ENCODE measurements at places on chromosomes 3 and 15.
A peak's percentile ranks its signal among the peaks of the same experiment; 100 is the strongest.

DNA sequence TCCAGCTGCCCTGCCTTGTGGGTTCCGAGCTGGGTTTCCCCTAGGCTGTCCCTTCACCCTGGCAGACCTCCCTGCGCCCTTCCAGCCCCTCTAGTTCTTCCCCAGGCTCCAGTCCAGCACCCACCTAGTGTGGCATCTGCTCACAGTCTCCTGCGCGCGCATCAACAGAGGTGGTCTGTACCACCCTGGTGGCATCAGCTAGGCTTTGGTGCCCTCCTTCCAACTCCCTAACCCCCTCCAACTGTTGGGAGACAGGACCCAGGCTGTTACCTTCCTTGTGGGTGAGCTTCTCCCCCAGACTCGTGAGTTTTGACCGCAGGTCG is 8.0 kb downstream of the CALML4 start:
- no peak for DNase-seq

GRCh38 chr15:63251701-63252100 is 25.7 kb upstream of the APH1B start:
- no peak for DNase-seq

- no peak for DNase-seq
These were observed 38.3 kb upstream of the ATOSA start for GRCh38 chr15:52717481-52717880.

DNA sequence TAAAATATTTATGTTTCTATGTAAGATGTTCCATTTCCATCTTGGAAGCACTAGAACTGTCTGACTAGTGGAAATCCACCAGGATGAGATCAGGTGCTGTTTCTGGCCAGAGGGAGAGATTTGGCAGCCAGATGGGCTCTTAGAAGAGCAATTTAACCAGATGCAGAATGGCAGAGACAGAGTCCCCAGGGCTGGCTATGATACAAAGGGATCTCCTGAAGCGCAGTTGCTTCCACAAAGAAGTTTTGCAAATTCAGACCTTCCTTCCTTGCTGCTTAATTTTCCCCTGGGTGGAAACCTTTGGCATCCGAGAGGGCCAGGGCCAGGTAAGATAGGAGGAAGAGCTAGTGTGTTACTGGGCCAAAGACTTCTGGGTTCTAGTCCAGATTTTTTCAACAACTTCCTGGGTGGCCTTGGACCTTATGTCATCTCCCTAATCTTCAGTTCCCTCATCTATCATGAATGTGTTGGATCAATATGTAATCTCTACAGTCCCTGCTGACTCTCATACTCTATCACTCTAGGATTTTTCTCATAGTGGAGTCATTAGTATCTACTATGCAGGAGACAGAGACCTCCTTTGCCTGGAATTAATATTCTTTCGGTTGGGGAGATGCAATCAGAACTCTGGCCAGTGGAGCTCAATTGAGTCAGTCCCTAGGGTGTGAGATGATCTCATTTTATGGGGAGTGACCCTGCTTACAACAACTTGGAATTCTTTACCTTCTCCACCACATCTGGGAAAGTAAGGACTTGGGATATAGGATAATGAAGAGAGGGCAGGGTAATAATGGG is 41.1 kb upstream of the NDUFB4 start:
- no peak for DNase-seq

DNA sequence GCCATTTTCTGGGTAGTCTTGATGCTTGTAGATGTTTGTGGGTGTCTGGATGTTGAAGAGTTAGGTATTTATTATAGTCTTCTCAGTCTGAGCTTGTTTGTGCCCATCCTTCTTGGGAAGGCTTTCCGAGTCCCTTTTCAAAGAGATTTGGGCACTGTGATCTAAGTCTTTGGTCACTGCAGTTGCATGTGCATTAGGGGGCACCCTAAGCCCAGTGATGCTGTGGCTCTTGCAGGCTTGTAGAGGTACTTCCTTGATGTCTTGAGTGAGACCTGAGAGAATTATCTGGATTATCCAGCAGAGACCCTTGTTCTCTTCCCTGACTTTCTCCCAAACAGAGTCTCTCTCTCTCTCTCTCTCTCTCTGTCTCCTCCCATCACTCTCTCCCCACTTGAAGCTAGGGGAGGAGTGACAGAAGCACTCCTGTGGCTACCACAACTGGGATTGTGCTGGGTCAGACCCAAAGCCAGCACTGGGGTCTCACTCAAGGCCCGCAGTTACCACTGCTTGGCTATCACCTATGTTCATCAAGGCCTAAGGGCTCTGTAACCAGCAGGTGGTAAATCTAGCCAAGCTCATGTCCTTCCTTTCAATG is 68.5 kb downstream of the TMCO5A start:
- DNase-seq: no peak

GRCh38 chr3:44962621-44963393 is 13.2 kb downstream of the ZDHHC3 start:
- no peak for DNase-seq

DNA sequence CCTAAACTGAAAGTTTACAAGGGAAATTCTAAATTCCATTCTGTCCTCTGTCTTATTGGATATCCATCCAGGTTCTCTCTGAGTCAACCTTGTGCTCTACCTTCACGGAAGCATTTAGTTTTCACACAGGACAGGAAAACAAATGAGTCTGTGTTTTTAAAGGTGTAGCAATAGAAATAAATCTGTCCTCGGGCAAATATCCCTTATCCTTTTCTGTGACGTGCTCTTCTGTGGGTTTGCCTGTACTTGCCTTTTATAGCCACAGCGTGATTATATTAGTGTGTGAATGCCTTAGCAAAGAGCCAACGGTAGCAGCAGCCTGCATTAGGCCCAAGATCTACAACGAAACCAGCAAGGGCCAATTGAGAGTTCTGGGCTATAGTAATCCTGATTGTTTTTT is 127.2 kb upstream of the PLSCR5 start:
- no peak for DNase-seq

DNA sequence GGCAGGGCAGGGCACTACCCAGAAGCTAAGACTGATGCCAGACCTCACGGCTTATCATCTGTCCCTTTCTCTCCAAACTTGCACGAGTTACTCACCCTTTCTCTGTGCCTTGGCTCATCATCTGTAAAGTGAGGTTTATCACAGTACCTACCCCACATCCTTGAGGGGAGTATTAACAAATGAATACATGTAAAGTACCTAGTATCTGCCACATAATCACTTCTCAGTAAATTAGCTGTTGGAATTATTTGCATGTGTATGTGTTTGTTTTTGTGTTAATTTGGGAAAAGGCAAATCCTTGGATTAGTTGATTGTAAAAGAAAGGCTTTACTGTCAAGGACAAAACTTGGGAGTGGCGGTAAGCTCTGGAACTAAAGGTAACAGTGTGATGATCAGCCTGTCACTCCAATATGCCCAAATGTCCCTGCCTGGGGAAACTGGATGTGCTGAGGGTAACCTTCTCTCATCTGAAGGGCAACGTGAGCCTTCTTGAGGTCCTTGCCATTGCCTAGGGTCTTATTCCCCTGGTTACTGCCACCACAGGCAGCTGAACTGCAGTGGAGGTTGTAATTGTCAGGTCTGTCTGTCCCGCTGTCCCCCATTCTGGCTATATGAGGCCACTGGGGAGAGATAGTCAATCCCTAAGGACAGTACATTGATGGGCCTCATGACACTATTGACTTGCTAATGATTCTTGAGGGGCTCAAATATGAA is 269.4 kb downstream of the CLSTN2 start:
- DNase-seq: no peak

DNA sequence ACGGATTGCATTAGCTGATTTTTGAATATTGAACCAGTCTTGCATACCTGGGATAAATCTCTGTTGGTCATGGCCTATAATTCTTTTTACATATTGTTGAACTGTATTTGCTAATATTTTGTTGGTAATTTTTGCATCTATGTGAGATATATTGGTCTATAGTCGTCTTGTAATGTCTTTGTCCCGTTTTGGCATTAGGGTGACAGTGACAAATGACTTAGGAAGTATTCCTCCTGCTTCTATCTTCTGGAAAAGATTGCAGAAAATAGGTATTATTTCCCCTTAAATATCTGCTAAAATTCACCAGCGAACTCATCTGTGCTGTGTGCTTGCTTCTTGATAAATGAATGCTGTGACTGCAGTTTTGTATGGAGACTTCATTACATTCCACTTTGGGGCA is 23.7 kb downstream of the MUC20 start:
- no peak for DNase-seq

DNA sequence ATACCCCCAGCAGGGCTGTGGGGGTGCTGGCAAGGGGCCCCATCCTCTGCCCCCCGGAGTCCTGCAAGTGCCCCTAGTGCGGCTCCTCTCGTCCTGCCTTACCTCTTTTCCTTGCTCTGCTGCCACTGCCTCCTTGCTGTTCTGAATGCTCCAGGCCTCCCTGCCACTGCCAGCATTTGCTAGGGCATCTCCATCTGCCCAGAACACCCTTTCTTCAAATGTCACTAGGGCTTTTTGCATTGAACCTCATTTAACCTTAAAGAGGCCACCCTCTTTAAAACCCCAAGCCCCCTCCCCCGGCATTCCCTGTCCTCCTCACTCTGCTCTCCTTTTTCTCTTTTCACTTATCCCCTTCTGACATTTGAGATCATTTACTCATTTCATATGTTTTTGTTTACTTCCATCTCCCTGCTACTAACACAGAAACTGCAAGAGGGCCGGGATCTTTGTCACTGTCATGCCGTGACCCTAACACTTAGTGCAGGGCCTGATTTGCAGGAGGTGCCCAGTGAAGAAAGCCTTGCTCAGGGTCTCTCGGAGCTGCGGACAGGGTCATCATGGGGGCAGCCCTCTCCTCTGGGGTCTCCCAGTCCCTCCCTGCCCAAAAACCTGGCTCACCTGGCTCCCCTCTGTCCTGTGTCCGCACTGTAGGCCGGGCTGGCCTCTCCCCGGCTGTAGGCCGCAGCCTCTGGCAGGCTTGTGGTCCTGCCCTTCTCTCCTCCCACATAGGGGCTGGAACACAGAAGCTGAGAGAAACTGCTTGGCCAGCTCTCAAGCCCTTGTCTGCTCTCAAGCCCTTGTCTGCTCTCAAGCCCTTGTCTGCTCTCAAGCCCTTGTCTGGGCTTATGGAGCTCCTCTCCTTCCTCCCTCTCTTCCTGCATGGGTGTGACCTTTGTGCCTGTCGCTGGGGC is at the start of gene ACOX2:
Gene ACOX2, minus strand, starts transcription at position 690 of the 911 bp plus-strand sequence. CDS start 2,084 bp downstream, outside the sequence.
- DNase-seq: no peak

GRCh38 chr3:81437683-81438082 is 323.8 kb downstream of the GBE1 start:
- DNase-seq: no peak

GRCh38 chr3:5297895-5298294 is 110.4 kb downstream of the EDEM1 start:
- DNase-seq: no peak

- DNase-seq: peak; percentile 23
These were observed 160.8 kb upstream of the TLE3 start for GRCh38 chr15:70258369-70259027.

DNA sequence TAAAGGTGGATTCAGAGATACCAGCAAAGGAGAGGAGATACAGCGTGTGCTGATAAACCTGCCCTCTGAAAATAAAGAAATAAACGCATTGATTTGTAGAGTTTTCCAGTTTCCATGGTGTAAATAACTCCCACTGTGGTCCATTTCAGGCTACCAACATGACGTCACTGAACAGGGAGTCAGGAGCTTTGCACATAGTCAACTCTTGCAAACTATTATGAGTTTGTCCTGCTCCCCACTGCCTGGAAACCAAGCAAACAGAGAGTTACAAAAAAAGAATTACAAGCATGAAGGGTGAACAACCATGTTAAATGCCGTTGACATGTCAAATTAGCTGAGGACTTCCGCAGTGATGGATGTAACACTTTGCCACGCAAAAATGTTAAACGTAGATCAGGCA is 70.4 kb upstream of the GATA2 start:
- DNase-seq: no peak

- no peak for DNase-seq
These were observed 130.8 kb downstream of the VPS8 start for GRCh38 chr3:184942735-184943134.

DNA sequence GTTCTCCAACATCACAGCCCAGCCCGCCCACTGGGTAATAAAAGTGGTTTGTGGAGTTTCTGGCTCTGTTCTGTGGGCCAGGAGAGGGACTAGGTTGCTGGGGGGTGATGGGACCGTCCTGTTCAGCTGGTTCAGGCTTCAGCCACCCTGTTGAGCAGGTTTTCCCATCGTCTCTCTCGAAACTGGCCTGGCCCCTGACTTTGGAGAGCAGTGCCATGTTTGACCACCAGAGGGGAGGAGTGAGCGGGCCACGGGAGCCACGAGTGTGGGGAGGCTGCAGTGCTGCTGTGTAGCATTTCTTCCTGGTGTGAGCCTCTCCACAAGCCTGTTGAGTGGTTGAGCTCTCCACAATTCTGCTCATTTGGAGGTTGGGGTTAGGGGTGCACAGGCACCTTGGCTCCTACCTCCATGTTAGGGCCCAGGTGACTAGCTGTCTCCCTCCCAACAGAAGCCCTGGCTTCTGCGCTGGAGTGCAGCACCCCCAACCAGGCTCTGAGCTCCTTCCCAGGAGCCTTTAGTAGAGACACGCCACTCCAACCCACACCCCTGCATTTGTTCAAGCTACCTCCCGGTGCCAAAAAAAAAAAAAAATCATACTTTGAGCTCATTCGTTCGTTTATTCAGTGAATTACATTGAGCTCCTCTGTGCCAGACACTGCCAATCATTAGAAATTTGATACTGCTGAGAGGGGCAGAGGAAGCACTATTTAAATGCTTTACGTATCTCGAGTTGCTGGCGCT is 13.9 kb downstream of the SPINT1 start:
- DNase-seq: peak; percentile 62

GRCh38 chr15:59622289-59622688 is 10.7 kb downstream of the GCNT3 start:
- no peak for DNase-seq

- DNase-seq: no peak
These were observed 29.6 kb downstream of the ONECUT1 start for GRCh38 chr15:52760562-52760961.

DNA sequence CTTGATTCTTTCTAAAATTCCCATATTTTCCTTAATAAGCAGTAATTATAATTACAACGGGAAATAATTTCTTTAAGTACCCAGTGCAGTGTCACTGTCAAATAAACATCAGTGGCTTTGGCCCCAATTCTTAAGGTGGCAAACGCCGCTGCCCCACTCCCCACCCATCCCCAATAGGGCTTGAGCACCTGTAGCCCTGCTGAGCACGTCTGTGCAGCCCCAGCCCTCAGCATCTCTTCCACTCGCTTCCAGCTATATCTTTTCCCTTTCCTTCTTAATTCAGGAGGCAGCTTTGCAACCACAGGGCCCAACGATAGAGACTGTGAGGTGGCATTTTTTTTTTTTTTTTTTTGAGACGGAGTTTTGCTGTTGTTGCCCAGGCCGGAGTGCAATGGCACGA is 9.0 kb downstream of the PPM1M start:
- DNase-seq: no peak

DNA sequence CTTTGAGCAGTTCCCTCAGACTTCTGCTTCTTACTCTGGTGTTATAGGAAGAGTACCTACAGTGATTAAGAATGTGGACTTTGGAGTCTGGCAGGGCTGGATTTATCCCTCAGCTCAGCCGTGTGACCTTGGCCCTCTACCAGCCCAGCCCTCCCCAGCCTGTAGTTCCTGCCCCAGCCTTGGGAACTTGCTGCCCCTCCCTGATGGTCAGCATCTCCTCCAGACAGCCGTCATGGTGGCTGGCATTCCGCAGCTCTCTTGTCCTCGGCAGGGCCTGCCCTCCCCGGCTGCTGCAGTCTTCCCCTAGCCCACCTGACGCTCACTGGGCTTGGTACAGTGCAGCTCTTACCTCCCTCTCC is 21.9 kb upstream of the CPNE9 start:
- no peak for DNase-seq
